ENCODE measurements at places on chromosomes 1 and 21.

DNA sequence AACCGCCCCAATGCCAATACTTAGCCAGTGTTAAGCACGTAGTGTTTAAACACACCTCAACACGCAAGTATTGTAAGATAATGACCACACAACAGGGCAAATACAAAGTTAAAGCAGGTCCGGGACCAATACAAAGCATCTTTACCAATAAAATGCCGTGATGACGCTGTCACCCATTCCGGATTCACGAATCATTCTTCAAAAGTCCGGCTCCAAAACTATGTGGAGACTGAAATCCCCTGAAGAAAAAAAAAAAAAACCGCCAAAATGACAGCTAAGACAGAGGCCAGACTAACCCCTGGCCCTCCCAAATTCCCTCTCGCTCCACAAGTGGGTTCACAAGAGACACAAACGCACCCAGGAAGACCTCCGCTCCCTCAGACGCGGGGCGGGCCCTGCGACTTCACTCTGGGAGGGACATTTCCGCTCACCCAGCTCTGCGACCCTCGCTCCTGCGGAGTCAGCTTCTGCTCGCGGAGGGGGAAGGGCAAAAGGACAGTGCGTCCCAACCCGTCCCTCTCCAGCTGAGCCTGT, 625 bp upstream of the DARS2 start:
- DNase-seq = no peak

DNA sequence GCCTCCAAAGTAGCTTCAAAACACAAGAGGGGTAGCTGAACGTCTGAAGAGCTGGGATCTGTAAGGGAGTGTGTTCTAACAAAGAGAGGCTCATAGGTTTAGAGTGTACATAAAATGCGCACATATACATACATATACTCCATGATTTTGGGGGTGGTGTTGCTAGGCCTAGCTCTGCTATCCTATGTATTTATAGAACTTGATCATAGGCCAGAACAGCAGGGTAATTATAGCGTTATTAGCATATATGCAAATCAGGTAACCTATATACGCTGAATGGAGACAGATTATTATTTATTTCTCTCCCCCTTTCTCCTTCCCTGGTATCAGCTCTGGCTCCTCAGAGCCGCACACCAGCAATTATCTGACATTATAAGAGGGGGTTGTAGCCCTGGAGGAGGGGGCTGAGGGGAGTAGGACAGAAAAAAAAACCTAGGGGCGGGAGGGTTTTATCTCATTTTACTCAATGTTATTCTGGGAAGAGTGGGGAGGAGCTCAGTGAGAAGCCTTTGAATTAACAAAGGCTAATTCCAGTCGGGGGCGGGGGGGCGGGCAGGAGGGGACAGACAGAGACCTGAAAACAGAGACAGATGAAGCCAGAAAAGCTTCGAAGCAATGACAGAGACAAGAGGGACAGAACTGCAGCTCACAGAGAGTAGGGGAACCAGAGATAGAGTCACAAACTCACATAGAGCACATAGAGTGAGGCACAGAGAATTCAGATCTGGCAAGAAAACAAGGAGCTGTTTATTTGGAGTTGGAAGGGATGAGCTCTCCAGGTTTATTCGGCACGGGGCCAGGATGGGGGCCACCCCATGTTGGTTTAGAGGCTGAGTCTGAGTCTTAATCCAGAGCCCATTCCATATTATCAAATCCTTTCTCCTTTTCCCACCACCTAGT, 63.0 kb downstream of the RHBG start:
- no peak for DNase-seq

DNA sequence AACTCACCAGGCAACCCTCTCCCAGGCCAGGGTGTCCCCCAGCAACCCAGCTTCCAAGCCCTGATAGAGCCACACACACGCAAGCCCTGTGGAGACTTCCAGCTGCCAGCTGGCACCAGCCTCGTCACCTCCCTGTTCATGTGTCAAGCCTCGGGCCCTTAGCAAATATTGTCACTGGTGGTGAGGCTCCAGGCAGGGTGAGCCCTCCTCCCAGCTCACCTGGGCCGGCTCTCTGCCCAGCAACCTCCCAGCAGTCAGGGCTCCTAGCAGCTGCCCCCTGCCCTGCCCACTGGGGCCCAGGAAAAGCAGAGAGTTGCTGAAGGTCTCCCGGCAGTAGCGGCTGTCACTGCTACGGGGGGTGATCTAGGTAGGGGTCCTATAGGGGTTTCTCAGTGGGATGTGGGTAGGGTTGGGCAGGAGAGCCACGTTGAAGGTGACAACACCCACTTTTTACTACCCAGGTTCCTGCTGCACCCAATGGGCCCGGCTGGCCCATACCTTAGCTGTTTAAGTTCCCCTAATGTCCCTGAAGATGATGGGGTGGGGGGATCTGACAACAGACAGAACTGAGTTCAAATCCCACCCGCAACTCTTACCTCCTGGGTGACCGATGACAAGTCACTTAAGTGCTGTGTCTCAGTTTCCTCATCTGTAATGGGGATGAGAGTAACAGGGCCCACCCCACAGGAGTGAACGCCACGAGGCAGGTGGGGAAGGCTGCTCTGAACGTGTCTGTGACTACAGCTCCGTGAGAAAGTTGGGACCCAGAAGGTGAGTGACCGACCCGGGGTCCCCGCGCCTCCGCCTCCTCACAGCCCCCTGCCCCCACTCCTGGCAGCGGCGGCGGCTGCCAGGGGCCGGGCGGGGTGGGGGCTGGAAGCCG, 678 bp downstream of the TTC39A start:
- peak; percentile 91 for DNase-seq

GRCh38 chr1:245578771-245579170, 424.0 kb downstream of the KIF26B start:
- no peak for DNase-seq

GRCh38 chr1:164320790-164321731, 237.9 kb upstream of the PBX1 start:
- no peak for DNase-seq

DNA sequence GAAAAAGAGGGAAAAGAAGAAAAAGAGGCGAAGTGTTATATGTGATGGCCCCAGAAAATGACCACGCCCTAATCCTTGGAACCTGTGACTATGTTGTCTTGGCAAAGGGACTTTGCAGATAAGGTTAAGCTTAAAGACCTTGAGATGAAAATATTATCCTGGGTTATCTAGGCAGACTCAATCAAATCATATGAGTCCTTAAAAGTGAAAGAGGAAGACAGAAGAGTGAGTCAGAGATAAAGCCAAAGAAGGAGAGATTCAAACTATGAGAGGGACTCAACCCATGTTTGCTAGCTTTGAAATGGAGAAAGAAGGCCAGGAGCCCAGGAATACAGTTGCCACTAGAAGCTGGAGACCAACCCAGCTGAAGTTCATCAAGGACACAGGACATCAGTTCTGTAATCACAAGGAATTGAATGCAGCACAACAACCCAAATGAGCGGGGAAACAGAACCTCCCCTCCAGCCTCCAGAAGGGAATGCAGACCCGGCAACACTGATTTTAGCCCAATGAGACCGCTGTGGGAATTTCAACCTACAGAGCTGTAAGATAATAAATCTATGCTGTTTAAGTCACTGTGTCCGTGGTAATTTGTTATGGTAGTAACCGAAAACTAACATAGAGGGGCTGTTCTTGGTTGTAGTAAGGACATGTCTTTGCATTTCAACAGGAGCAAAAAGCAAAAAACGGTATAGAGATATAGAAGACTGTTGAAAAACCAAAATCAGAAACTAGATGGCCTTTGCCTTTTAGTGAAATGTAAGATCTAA, 4.2 kb upstream of the RGS8 start:
- DNase-seq = no peak

DNA sequence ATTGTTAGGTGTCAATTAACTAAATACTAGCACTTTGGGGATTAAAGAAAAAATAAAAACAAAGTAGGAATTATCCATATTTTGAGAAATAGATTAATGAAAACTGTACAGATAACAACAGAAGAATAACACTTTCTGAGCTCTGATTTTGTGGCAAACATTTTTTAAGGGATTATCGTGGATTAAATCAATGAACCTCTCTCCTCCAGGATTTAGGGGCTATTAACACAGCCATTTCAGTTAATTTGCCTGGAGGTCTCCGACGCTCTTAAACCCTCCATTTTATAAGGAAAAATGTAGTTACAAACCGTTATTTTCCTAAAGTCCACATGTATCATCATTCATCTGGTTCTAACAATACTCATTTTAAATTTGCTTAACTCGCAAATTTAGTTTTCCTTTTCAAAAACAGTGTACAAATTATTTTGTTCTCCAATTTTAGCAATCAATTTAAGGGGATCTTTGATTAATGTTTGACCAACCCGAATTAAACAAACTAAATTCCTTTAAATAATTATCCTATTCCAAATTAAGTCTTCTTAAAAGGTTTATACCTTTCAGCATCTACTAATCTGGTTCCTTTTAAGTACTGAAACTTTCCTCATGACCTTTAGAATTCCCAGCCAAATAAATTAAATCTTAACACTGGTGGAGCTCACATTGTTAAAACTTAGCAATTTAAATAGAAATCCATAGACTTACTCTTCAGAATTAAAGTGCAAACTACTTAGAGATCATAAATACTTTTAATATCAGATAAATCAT, 30.7 kb upstream of the RNF187 start:
- no peak for DNase-seq

- no peak for DNase-seq
Observed at GRCh38 chr1:97938285-97938642, 17.4 kb upstream of the DPYD start.

GRCh38 chr1:190226006-190226405, 251.7 kb downstream of the BRINP3 start:
- DNase-seq = no peak

DNA sequence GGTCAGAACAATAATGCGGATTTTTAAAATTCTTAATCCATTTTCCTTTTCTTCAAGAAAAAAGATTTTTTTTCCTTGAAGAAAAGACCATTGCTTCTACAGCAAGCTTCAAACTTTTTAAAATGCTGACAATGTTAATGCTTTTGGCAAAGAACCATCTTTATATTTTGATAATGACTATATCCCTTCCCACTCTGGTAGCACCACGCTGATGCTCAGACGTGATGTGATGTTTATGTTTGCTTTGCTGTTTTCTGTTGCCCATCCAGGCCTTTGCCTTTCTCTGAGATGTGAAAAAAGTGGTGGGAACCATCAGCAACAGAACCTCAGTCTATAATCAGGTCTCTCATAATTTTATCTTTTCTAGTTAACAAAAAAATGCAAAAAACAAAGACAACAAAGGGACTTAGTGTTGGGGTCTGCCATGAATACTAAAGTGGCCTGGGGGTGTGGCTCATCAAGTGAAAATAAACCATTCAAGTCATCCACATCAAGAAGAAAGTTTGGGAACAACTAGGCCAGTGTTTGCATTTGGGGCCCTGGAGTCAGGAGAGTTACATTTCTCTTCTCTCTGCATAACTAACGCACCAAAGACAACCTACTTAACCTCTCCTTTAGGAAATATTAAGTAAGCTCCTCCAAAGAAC, 244.6 kb upstream of the DMRTA2 start:
- no peak for DNase-seq

- no peak for DNase-seq
Observed at GRCh38 chr1:150146849-150147542, 2.7 kb upstream of the PLEKHO1 start.
